ENCODE measurements at places on chromosomes 6 and 20.

DNA sequence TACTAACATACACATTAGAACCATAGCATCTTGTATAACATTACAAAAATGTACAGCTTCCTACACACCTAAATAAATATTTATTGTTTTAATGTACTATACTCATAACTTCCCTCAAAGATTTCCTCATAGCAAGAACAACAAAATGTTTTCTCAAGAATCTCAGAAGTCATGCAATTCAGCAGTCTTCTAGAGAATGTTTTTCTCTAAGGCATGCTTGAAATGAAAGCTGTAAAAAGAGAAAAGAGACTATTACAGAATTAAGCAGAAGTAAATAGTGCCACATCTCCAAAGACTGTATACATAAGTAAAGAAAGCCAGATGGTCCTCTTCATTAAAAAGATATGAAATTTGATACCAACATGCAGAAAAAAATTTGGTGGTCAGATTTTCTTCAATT lies 672.2 kb downstream of the EPM2A start:
- no peak for DNase-seq

- DNase-seq: no peak
Observed at GRCh38 chr6:15425947-15426346, 180.1 kb downstream of the JARID2 start.

GRCh38 chr6:75296811-75297779 lies 12.5 kb upstream of the TMEM30A start:
- DNase-seq: peak; percentile 43

DNA sequence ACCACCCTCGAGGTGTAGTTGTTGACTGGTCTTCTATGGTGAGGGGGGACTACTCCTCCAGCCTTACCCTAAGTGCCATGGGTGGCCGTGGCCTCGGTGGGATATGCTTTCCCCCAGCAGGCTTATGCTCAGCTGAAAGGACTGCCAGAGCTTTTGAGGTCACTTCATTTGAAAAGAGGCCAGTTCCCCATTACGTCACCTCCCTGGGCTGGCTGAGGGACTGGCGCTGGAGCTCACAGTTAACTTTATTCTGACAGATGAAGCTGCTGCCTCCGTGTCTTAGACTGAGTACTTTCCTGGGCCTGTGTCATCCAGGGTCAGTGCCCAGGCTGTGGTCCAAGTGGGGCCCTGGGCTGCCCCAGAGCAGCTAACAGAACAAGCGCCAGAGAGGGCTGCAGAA lies 42.8 kb upstream of the PCMTD2 start:
- peak; percentile 80 for DNase-seq

GRCh38 chr20:21240394-21240793 lies 62.7 kb upstream of the XRN2 start:
- DNase-seq: no peak

GRCh38 chr6:11207199-11207968 lies 25.1 kb downstream of the NEDD9 start:
- DNase-seq: peak; percentile 67

GRCh38 chr6:29749308-29749662 lies 26.1 kb downstream of the HLA-F start:
- DNase-seq: no peak

GRCh38 chr6:142185641-142186040 lies 38.6 kb downstream of the VTA1 start:
- no peak for DNase-seq

- no peak for DNase-seq
Observed at GRCh38 chr20:53513168-53513488, 80.5 kb downstream of the ZNF217 start.

GRCh38 chr6:134714113-134714512 lies 235.8 kb downstream of the ALDH8A1 start:
- DNase-seq: no peak

DNA sequence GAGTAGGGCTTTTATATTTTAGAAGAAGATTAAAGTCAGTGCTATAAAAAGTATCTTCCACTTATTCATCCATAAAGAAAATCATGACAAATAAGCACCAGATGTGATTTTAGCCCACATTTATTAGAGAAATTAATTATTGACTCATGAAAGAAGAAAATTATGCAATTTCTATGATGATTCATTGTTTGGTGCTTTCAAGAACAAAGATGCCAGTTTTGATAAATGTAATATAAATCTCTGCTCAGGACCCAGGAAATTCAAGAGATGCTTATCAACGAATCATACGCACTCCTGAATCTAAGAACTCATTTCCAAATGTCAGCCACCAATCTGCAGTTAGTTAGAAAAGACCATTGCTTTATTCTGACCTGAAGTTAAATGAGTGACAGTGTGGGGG lies 211.4 kb downstream of the ARHGAP18 start:
- peak; percentile 20 for DNase-seq

DNA sequence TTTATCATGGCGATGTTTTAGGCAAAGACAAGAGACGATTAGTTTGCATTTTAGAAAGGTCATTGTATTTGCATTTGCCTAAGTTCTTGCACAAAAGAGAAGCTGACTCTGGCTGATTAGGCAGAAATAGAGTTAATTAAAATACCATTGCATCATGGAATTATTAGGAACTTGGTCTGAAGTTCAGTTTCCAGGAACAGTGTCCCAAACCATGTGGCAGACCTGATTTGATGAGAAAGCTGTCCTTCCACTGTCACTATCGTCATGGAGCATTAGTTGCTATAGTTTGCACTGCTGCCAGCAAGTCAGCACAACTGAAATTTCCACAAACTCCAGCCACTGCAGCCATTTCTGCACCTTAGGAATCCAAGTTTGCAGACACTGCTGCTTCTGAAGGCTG lies 24.3 kb upstream of the MCUR1 start:
- DNase-seq: no peak

- peak; percentile 62 for DNase-seq
Observed at GRCh38 chr6:30782425-30783014, 38.2 kb upstream of the IER3 start.

DNA sequence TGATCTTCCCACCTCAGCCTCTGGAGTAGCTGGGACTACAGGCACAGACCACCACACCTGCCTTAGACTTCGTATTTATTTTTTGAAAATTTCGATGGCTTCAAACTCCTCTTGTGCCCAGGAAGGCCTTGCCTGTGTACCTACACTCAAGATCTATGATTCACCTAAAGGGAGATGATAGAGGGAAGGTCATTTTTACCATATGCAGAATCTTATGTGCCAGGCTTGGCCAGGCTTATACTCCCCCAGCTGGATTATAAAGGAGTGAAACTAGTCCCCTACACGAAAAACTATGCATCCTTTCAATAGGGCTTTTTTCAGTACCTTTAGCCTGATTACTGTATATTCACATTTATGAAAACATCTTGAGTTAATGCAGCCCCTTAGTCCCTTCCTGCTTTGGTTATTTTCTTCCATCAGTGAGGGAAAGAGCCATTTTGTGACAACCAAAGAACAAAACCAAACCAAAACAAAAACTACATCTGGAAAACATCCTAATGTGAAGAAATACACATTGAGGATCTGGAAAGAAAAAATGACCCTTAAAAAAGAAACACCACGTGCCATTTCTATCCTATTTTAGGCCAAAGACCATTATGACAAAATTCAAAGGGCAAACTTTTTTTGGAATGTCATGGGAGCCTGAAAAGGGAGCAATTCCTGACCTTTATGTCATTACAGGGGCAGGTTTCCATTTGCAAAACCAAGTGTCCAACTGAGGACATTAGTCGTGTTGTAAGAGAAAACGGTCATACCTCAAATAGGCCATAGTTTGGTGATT lies 34.7 kb downstream of the RIPOR2 start:
- no peak for DNase-seq

GRCh38 chr6:102853249-102853955 lies 1459.9 kb downstream of the GRIK2 start:
- no peak for DNase-seq

GRCh38 chr6:28985462-28986164 lies 19.5 kb downstream of the ZNF311 start:
- peak; percentile 94 for DNase-seq

DNA sequence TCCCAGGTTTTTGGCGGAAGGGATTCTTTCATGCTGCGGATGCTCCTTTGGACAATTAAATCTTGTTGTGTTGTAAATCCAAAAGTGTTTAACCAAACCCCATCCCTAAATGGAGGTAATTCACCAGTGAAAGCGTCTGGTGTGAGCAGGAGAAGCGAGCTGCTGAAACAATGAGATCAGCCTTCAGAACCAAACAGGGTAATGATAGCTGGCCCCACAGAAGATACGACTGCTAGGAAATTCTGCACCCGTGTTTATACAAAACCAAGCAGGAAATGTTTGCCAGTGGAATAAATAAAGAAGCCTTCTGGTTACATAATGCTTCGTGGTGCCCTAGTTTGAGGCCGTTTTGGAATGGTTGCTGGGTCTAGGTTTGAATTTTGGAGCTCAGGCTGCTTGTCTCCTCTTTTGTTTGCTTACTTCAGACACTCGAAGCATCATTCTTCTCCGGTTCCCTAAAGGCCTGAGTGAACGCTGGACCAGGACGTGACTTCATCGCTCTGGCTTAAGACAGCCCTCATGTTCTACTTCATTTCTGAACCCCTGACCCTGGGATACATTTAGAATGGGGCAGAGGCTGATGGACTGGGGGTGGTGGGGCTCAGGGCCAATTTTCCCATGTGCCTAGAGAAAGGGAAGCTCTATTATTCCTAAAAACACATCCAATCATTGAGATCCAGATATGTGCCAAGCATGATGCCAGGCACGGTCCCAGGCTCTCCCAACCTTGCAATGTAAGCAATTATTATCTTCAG lies 61.6 kb upstream of the JAG1 start:
- no peak for DNase-seq

DNA sequence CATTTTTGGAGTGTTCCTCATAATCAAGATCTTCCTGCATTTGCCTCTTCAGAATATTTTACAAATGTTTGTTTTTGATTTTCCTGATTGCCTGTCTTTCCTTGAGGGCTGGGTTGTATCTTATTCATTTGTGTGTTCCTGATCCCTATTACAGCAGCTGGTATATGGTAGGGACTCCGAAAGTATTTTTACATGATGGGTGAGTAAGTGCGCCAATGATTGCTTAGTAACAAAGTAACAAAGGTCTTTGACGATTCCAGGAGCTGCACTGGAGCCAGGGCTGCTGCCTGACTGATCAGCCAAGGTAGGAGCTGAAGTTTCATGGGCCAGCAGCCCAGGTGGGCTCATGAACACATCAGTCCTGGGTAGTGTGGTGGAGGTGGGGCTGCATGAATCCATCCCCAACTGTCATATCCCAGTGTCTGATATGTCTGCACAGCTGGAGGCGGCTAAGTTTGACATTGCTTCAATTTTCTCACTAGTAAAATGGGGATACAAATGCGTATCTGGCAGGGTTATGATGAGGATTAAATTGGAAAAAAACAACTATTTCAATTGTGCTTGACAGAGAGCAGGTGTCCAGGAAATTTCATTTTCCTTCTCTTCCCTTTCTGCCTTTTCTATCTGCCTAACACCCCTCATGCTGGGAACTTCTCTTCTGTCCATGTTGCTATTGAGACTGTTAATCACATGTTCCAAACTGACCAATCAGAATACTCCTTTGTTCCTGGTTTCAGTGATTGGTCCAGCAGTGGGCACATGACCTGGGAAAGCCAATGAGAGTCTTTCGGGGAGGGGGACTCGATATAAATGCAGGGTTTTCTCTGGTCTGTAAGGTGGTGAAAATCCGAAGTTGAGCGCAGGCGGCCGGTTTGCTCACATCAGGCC lies 90.7 kb downstream of the CDH26 start:
- no peak for DNase-seq

DNA sequence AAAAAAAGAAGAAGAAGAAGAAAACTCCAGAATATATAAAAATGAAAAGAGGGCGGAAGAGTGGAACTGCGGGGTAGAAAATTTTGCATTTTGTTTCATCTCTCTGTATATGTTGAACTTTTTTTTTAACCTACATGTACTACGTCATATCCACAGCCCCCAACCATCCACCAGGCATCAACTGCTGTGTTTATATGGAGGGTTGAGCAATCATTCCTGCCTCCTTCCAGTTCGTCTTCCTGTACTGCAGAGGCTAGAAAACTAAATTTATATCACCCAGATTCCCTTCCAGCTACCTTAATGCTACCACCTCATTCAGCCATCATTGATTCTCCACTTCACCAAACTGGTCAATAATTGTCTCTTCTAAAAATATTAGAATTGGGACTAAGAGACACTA lies 9.5 kb upstream of the SIGLEC1 start:
- no peak for DNase-seq

DNA sequence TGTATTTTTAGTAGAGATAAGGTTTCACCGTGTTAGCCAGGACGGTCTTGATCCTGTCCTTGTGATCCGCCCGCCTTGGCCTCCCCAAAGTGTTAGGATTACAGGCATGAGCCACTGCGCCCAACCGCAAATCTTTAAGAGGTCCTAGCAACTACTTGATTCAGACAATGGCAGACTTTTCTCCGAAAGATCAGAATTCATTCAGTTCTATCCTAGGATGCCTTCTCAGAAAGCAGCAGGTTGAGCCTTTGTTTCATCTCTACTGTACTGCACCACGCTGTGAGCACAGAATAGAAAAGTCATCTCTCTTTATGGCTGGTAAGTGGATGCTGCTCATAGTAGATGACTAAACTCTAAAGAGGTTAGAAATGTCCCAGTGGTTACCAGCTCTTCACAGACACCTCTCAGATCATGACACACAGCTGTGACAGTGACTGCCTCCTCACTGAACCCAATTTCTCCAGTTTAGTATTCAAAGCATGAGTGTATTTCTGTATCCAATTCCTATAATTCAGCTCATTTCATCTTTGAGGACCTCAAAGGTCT lies 6.0 kb upstream of the HSF2 start:
- no peak for DNase-seq

- DNase-seq: peak; percentile 1
Observed at GRCh38 chr6:36139991-36140710, 9.8 kb downstream of the MAPK13 start.

DNA sequence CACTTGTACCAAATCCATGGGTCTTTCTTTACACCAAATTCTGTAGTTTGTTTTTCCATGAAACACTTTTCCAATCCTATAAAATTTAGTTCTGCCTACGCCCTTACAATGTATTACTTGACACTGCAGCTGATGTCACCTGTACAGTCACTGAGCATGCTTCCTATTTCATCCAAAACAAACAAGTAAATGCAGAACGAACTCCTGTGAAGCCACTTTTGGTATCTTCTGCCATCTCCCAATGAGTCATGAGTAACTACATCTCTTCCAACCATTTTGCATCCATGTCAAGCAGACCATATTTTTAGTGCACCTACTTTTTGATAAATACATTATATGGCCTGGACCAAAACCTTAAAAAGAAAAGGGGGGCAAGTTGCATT lies 42.4 kb downstream of the HDDC2 start:
- no peak for DNase-seq
